Stimulated activated CD8-positive, alpha-beta memory T cell treated with anti-CD3 and anti-CD28 coated beads, Interleukin-4, amount 100 ng/mL, for 1 hour (primary cell): ENCODE measurements at places on chromosomes 1 and 21.

DNA sequence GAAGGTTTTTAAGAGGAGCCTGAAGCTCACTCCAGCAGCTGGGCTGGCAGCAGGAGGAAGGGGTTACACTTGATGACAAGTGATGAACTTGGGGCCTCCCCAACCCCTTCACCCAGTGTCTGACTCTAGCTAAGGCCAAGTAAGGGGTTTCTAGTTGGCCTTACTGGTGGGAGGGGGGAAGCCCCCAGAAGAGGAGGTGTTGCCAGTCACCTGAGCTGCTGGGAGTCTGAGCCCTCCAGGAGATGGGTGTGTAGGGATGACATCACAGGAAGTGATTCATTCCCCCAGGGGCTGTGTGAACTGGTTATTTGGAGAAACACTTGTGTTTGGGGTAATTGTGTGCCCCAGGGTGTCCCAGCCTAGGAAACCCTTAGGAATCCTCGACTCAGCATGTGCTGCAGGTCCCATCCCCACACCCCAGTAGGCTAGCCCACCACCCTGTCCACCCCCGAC is 3.1 kb downstream of the PADI1 start:
- peak; percentile 11 for DNase-seq

DNA sequence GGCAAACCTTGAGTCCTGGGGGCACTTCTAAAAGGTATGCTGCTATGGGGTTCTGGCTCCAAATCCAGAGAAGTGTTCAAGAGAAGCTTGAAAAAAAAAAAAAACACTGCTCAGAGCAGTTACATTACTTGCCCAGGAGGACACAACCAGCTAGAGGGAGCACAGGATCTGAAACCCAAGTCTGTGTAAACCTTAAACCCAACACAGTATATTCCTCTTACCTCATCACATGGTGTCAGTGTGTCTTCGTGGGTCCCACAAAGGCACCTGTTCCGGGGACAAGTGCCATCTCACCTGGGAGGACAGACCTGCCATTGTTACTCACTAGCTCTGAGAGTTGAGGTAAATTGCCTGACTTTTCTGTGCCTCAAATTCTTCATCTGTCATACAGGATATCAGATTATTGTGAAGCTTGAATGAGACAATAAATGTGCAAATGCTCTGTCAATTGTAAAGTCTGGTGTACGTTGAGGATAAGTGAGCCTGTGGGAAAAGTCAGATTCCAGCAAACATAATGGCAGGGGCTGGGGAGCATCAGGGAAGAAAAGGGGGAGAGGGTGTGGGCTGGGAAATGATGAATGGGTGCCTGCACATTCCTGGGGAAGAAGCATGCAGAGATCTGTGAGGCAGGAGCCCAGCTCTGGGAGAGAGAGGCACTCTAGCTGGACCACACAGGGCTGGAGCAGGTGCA is 170.4 kb upstream of the ZC3H12A start:
- no peak for DNase-seq

GRCh38 chr1:175663991-175664390 is 79.4 kb downstream of the TNR start:
- no peak for DNase-seq

DNA sequence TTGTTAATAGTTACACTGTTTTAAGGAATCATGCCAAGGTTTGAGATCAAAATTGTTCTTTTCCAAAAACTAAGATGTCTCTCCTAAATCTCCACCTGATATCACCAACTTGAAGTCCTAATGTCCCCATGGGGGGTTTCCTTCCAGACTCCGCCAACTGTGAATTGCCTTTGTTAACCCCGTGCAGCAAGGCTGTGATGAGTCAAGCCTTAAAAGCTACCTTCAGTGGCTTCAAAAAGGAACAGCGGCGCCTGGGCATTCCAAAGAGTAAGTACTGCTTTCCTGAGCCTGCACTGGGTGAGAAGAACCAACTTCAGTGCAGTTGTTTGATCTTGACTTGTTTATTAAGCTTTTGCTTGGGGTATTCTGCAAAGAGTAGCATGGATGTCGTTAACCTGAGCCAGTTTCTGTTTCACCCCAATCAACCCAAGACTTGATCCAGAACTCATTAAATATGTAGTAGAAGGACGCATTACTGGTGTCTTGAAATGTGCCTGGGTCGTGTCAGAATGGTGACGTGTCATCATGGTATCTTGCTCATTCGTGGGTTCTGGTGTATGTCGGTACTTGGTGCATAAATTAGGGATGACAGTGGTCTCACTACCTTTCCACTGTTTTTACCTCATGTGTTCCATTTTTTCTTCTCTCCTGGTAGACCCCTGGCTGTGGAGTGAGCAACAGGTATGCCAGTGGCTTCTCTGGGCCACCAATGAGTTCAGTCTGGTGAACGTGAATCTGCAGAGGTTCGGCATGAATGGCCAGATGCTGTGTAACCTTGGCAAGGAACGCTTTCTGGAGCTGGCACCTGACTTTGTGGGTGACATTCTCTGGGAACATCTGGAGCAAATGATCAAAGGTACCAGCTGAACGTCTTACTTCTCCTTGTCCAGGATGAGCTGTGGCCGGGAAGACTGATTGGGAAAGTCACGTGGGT is 8.7 kb downstream of the ETS2 start:
- DNase-seq: no peak

GRCh38 chr1:232423591-232423990 is 206.3 kb downstream of the SIPA1L2 start:
- no peak for DNase-seq

- no peak for DNase-seq
These were observed 914 bp upstream of the ADGRB2 start for GRCh38 chr1:31765041-31765467.

- no peak for DNase-seq
These were observed 251.8 kb upstream of the USP24 start for GRCh38 chr1:55466921-55467320.

GRCh38 chr1:59685101-59685500 is 129.6 kb upstream of the HOOK1 start:
- no peak for DNase-seq

DNA sequence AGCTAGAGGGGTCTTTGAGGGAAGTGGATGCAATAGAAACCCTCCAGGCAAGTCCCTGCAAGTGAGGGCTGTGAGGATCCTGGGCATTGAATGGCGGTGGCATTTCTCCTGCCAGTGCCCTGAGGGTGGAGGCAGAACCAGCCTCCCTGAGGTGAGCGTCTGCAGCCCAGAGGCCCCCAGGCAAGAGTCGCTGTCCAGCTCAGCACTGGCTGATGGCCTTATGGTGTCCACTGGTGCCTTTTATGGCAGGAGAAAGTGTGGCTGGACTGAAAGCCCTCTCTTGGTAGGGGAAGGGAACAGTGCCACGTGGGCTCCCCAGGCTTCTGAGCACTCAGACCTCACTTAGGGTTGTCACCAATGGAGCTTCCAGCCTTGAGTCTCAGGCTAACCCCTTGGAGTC is 77.3 kb downstream of the SH3BGR start:
- DNase-seq: no peak

GRCh38 chr1:161307892-161308638 is 1.7 kb downstream of the MPZ start:
- no peak for DNase-seq

DNA sequence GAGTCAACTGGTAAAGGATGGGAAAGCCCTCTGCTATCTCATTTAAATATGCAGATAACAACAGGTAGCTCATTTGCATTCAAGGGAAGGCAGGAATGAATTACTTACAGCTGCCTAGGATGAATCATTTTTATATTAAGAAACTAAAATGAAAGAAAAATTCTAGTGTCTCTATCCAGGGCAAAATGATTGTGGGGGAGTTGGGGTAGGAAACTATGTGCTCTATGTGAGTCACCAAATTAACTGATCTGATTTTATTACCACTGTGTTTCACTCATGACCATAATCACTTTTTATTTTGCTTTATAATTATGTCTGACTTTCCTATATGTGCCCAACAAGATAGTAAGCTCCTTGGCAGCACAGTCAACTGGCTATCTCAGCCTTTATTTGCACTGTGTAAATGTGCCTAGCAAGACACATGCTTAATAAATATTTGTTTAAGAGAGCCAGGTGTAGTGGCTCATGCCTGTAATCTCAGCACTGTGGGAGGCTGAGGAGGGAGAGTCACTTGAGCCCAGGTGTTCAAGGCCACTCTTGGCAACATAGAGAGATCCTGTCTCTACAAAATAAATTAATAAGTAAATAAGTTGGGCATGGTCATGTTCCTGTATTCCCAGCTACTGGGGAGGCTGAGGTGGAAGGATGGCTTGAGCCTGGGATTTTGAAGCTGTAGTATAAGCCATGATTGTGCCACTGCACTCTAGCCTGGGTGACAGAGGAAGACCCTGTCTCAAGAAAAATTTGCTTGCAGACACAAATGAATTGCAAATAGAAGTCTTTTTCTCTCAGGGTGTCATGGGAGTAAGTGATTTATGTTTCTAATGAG is 84.1 kb downstream of the SPAG17 start:
- no peak for DNase-seq

- DNase-seq: peak; percentile 11
These were observed 450.7 kb downstream of the PTPRC start for GRCh38 chr1:199089393-199090122.

DNA sequence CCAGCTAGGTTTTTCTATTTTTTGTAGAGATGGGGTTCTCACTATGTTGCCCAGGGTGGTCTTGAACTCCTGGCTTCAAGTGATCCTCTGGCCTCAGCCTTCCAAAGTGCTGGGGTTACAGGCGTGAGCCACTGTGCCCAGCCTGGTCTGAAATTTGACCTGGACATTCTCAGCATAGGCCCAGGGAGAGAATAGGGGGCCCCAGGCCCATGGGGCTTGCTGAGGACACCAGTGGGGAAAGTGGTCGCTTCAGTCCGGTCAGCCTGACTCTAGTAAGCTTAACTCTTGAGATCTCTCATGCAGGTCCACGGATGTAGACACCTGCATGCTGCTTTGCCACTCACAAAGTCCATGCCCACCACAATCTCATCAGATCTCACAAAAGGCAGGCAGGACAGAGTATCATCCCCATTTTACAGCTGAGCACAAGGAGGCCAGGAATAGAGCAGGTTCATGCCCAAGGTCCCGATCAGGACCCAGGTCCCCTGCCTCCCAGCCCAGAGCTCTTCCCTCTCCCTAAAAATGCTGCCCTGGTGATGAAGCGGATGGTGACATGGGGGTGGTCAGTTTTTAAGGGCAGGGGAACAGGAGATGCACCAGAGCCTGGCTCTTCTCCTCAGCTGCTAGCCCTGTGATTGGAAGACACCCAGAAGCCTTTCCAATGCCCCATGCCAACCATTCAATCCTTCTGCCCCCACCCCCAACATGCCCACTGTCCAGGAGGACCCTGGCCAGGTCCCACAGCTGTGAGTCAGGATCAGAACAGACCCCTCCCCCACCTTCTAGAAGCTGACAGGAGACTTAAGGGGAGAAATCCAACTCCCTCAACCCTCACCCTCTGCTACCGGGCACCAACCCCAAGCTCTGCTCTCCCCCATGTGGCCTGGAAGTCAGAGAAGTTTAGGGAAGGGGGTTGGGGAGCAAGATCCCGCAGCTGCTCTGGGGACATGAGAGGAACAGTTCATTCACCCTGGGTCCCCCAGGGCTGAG is 1.8 kb downstream of the FHL3 start:
- DNase-seq: no peak
